Ureter (tissue), 1 donor: ENCODE measurements at places on chromosomes 1 and 21. TPM values are rescaled to one million over a fixed set of nuclear protein-coding genes. Genes with fewer than 3 reads are reported as not detected.

The YARS1 gene
- 205 TPM for total RNA-seq

The INSRR gene
- 0.13 TPM for total RNA-seq

The VTCN1 gene
- 43.7 TPM for total RNA-seq

The NES gene
- total RNA-seq, result 42.4 TPM

The CHI3L1 gene
- 8.8 TPM for total RNA-seq

The RGS13 gene
- 0.62 TPM for total RNA-seq

The WRAP73 gene
- total RNA-seq, result 18.3 TPM

The TTC39A gene
- total RNA-seq, result 36.3 TPM

The RCOR3 gene
- 104 TPM for total RNA-seq

The FTCD gene
- 0.91 TPM for total RNA-seq

The BLZF1 gene
- 32.0 TPM for total RNA-seq

- no peak for DNase-seq
These were observed 17.2 kb downstream of the CSRP1 start for GRCh38 chr1:201489643-201490261.

DNA sequence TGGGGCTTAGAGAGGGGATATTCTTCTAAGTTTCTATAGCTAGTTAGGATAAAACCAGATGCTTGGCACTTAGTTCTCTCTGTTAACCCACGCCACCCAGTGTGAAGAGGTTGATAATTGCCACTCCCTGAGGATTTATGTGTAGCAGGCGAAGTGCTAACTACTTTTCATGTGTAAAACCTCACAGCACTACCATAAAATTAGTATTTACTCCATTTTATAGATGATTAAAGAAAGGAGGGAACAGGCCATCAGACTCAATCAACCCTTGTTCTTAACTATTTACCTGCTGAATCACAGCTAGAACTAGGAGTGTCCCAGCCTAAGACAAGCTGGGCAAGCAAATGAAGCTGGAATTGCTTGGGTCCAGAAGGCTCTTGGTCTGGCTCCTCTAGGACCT lies 8.9 kb downstream of the LIN28A start:
- no peak for DNase-seq

- no peak for DNase-seq
These were observed 48.4 kb upstream of the RUNX3 start for GRCh38 chr1:24978383-24979032.

DNA sequence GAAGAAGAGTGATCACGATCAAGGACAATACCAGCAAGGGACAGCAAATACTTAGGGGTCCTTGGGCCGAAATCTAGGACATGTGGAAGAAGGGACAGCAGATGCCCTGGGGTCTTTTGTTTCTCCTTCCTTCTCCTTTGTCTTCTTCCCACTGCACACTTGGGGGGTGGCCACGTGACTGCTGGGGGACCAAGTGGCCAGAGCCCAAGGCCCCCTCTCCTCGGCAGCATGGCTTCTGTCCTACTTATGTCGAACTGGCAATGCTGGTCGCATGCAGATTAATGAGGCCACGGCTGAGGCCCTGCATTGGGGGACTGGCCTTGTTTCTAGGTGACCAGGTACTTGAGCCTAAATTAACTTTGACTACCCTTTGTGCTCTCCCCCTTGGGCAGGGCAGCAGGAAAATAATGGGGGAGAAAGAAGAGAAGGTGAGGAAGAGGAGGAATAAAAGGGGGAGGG lies 83.0 kb downstream of the GRIK3 start:
- DNase-seq, result no peak

DNA sequence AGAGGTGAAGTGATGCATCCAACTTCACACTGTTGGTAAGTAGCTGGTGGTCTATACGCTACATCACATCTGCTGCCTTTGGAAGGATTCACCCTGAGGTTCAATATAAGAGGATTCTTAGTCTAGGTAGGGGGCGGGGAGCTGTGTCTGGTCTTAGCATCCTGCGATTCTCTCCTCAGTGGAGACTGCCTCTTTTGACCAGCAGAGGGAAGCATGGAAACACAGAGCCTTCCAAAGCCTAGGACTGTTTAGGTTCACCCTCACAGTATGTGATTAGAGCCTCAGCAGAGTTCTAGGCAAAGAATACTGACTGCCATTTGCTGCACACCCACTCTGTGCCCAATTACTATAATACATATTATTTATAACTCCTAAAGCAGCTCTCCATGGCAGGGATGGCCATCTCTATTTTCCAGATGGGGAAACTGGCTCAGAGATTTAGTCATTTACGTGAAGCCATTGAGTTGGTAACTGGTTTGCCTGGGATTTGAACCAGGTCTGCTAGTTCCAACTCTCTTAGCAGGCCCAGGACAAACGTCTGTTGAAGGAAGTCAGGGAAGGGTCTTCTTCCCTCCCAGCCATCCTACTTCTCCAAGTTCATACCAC lies 28.9 kb upstream of the EFCAB14 start:
- peak; percentile 66 for DNase-seq

DNA sequence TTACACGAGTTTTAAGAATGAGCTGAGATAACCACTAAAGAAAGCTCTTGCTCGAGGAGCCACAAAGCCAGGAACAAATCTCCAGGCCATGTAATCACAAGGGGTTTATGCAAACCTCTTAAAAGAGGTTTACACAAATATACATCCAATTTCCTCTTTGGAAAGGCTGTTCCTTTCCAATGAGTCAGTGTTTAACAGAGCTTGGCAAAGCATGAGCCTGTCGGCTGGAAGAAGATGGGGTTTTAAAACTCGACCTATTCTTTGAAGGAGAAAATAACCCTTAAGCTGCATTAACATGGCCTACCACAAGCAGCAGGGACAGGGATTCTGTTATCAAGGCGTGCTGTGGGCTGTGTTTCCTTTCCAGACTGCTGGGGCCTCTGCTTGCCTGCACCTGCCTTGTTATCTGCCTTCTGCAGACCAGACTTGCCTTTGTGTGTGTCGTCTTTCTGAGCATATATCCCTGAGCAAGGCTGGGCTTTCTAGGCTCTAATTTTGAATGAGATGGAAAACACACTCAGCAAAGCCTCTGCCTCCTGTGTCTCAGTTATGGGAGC lies 40.6 kb upstream of the CYP2J2 start:
- DNase-seq, result no peak

- DNase-seq, result no peak
These were observed 3.5 kb downstream of the NBL1 start for GRCh38 chr1:19647643-19648042.

DNA sequence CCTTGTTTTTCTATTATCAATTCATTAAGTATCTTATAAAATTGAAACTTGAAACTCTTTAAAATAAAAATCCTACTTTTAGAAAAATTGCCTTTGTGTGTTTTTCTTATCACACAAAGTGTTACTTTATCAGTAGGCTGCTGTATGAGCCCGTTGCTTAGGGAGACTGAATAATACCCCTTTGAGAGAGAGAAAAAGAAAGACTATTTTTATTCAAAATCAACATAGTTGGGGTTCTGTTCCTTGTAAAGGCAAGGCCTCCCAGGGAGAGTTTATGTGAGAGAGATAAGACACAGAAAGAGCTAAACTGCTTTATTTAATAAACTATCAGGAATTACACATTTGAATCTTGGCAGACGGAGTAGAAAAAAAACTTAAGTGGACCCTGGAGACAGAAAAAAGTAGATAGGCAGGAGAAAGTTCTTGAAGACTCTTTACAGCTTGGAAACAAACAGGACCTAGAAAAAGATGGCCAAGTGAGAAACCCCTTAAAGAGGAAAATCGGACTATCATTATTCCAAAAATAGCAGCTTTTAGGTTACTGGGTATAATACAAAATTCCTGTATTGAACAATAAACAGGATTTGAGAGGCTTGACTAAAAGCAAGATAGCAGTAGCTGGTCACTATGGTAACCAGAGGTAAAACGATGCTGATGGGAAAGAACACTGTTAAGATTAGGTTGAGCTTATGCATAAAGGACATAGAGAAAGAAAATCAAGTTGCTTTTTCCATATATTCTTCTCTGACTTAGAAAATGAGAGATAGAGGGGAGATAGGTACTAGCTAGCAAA lies 170.9 kb downstream of the LRRC7 start:
- no peak for DNase-seq

GRCh38 chr1:203627851-203628200 lies 1.2 kb downstream of the ATP2B4 start:
- DNase-seq, result no peak

DNA sequence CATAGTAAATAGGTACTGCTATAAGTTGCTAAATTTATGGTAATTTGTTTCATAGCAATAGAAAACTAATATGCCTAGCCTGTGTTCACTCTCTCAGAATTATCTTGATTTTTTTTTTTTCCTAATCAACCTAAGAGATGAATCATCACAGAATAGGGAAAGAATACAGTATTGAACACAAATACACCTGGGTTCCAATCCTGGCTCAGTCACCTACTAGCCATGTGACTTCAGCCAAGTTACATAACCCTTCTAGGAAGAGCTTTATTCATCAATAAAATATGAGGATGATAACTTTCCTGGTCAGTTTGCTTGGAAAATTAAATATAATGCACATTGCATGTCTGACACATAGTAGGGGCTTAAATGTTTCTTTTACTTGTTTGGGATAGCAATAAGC lies 279.5 kb downstream of the FOXD2 start:
- DNase-seq, result no peak

DNA sequence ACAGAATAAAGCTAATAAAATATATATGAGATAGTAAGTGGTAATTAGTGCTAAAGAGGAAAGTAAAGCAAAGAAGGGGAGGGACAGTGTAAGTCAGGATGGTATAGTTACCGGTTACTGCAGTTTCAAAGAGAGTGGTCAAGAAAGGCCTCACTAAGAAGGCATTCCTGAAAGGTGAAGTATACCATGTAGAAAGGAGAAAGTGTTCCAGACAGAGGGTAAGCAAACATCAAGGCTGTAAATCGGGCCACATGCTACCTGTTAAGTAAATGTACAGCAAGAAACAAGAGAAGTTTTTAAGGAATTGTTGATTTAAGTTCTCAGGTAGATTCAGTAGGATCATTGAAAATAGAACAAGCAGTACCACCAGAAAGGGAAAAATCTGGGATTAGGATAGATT lies 9.7 kb downstream of the DESI2 start:
- no peak for DNase-seq

DNA sequence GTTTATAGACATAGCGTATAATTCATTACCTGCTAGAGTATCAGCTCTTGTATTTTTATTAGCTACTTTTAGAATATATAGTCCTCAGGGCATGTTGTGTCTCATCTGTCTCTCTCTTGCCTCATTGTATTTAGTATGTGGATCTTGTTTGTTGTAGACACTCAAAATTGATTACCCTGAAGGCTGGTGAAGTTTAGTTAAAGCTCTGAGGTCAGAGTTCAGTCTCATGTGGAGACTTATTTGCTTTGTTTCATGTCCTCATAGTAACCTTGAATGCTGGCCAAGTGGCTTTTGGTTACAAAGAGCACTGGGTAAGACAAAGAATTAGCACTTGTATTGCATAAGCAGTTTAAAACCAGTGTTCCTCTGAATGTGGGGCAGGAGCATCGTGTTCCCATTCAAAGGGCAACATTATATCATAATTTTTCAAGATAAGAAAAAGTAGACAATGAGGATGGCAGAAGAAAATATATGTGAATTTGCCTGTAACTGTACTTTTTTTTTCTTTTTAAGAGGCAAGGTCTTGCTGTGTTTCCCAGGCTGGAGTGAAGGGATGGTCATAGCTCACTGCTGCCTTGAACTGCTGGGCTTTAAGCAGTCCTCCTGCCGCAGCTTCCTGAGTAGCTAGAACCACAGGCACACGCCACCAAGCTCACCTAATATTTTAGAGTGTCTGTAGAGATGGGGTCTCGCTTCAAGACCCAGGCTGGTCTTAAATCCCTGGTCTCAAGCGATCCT lies 17.4 kb downstream of the CNST start:
- DNase-seq, result no peak

- DNase-seq, result no peak
These were observed 173.9 kb downstream of the GPATCH2 start for GRCh38 chr1:217457016-217457415.

- no peak for DNase-seq
These were observed 29.5 kb upstream of the CBR3 start for GRCh38 chr21:36105327-36105842.

GRCh38 chr21:33884376-33885171 lies 31.0 kb downstream of the ATP5PO start:
- no peak for DNase-seq

DNA sequence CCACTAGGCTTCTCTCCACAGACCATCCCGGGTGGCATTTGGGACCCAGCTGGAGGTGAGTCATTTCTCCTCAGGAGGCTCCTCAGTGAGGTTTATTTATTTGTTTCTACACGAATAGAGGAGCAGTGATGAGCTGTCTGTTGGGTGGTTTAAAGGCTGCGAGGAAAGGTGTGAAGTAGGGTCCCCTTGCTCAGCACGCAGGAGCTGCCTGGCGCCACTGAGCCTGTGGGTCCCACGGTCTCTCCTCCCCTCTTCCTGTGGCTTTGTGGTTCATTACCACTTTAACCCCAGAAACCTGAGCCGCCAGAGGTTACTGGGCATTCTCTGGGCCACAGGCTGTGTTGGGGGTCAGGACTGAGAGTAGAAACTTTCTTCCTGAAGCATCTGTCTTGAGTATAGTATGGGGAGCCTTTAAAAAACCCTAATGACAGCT lies 39.9 kb downstream of the IL6R start:
- DNase-seq, result no peak

- no peak for DNase-seq
These were observed 11.5 kb downstream of the LRRN2 start for GRCh38 chr1:204673909-204674649.

GRCh38 chr21:42287193-42288083 lies 27.8 kb downstream of the TFF3 start:
- no peak for DNase-seq

DNA sequence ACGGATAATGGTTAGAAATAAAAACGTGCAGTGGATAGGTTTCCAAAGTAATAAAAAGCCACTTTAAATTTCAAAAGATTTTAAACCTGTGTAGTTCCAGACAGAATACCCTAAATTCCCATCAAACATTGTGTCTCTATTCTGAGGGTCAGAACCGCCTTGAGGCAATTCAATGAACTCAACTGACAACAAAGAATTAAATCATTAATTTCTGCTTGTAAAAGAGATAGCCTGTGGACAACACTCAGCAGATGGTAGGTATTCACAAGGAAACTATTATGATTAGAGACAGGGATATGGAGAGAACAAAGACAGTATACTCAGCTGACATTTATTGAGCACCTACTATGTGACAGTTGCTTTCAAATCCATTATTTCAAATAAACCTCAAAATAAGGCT lies 35.1 kb upstream of the JUN start:
- no peak for DNase-seq

- no peak for DNase-seq
These were observed 55.6 kb downstream of the GLUL start for GRCh38 chr1:182335771-182336566.

GRCh38 chr1:183178545-183178944 lies 7.5 kb upstream of the LAMC2 start:
- no peak for DNase-seq

GRCh38 chr1:179327679-179328078 lies 34.1 kb downstream of the SOAT1 start:
- DNase-seq, result no peak
